Sigmoid colon (tissue), 7 donors: ENCODE measurements at places on chromosomes 7 and 10. TPM values are rescaled to one million over a fixed set of nuclear protein-coding genes. Genes with fewer than 3 reads are reported as not detected.

Gene INMT
- 30.7 TPM for total RNA-seq

Gene SLC25A28
- total RNA-seq = 46.6 TPM

Gene ADCYAP1R1
- 17.6 TPM for total RNA-seq

Gene WAC
- 180 TPM for total RNA-seq

Gene TSC22D4
- total RNA-seq = 29.5 TPM

Gene ARPC1B
- total RNA-seq = 78.2 TPM

Gene SFTPA1
- not detected for total RNA-seq

Gene TEX36
- total RNA-seq = not detected

Gene FXYD4
- total RNA-seq = not detected

Gene GBX1
- not detected for total RNA-seq

Gene MMD2
- total RNA-seq = 0.71 TPM

Gene CALCR
- total RNA-seq = not detected

Gene NPSR1
- total RNA-seq = not detected

Gene UPK3B
- total RNA-seq = 0.27 TPM

Gene ZNF488
- 0.16 TPM for total RNA-seq

Gene CARD11
- 0.71 TPM for total RNA-seq

Gene CADPS2
- total RNA-seq = 13.0 TPM

Gene NEUROG3
- not detected for total RNA-seq

Gene RPEL1
- total RNA-seq = not detected

Gene EVX1
- total RNA-seq = not detected

Gene POM121
- total RNA-seq = 11.7 TPM

Gene CNPY1
- total RNA-seq = not detected

Gene FBXW4
- total RNA-seq = 106 TPM

Gene PVRIG
- 0.16 TPM for total RNA-seq

Gene CPA4
- total RNA-seq = not detected

Gene TBC1D12
- total RNA-seq = 24.4 TPM

Gene FFAR4
- 0.55 TPM for total RNA-seq

Gene LRRC4
- 1.4 TPM for total RNA-seq

Gene HPSE2
- total RNA-seq = 5.3 TPM
